ENCODE measurements at places on chromosomes 13 and 19.

DNA sequence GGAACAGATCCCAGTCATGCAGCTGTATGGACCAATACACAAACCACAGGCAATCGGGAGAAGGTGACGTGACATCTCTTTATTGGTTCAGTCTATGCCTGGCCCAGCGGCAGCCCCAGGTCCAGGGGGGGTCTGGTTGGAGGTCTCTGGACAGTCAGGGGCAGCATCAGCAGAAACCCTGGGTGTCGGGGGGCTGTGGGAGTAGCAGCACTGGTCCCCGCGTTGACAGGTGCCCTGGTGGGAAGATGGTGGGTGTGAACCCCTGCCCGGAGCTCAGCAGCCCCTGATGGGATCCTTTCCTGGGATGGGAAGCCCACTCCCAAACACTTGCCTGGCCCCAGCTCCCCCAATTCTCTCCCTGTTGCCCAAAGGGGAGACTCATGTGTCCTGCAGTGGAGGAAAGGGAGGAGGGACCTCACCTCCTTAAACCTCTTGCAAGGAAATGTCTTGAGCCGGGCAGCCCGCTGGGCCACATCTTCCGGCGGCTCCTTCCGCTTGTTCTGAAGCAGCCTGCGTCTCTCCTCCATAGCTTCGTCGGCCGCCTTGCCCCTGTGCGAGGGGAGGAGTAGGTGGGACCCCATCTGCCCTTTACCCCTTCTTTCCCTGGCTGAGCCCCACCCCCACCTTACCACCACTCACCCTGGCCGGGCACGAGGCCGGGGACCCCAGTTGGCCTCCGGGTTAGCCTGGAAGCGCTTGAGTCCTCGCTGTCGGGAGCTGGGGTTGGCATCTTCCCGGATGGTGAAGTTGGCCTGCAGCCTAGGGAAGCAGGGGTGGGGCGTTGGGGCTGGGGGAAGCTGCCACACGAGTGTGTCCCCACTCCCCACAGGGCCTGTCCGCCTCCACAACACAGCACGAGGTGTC is 2.4 kb upstream of the LYL1 start:
- DNase-seq, result no peak

DNA sequence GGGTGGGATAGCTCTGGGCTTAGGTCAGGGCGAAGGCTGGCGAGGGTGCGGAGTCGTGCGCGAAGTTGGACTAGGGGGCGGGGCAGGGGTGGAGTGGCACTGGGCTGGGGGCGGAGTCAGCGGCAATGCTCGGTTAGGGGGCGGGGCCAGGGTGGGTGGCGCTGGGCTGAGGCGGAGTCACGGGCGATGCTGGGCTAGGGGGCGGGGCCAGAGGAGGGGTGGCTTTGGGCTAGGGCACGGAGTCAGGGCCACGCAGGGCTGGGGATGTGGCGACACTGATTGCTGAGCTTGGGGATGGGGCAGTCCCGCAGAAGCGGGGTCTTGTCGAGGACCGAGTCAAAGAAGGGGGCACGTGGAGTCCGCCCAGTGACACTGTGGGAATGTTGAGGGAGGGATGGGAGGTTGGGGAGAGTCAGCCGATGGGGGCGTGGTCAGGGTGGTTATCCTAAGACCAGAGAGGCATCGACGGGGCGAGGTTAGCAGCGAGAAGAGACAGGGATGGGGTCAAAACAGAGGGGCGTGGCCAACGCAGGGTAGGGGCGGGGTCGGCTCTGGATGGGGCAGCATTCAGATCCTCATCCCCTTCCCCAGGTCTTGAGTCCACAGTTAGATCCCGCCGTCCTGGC is 8.7 kb downstream of the HOMER3 start:
- peak; percentile 95 for DNase-seq

DNA sequence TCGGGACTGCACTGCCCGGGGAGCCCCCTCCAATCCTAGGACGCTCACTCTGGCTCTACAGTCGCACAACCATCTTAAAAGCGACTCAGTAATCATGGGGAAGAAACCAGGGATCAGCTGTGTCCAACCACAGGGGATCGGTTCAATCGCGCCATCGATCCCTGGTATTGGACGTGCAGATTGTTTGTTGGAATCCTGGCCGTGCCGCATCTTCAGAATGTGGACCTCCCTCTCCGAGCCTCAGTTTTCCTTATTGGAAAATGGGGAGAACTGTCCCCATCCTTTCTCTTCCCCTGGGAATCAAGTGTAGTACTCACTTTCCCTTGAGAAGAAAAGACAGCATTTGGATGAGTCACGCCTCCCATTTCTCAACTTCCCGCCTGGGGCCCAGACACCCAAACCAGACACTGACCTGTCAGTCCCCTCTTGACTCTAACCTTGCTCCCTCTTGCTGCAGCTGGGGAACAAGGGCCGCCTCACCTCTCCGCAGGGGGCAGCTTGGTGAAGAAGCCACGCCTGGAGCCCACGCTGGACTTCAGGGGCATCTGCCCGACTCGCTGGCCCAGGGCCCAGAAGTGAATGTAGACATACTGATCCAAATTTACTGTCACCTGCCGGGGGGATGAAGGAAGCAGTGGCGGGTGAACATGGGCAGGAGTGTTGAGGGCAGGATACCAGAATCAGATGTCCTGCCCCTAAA is 17.6 kb downstream of the EMP3 start:
- DNase-seq, result no peak

GRCh38 chr19:21335721-21336120 is 6.5 kb upstream of the ZNF708 start:
- DNase-seq, result no peak

DNA sequence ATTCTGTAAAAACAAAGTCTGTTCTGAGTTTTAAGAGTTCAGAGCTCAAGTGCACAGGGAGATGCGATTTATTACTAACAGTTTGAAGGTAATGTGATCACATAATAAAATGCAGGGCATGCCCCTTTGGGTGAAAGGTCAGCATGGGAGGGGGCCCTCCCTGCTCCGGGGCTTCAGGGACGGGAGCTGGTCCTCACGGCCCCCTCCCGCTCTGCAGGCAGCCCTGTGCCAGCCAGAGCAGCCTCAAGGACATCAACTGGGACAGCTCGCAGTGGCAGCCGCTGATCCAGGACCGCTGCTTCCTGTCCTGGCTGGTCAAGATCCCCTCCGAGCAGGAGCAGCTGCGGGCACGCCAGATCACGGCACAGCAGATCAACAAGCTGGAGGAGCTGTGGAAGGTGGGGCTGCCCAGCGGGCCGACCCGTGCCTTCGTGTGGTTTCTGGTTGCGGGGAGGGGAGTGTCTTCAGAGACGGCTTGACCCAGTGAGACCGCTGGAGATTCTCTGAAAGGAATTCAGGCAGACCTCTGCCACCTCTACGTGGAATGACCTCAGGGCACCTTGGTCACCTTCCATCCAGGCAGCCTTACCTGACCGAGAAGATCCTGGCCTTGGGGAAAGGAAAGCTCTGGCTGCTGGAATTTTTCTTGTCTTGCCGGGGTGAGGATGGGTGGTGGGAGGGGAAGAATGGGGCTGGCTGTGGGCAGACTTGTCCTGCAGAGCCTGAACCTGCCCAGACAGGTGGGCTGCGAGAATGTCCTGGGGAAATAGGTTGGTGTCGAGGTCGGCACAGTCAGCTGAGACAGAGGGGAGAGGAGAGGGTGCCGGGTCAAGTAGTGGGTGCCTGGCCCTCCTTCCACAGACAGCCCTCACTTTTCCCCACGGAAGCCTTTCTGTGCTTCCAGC is 19.0 kb downstream of the UPF1 start:
- DNase-seq, result no peak

GRCh38 chr13:37475966-37476365 is 122.6 kb downstream of the POSTN start:
- DNase-seq, result no peak

DNA sequence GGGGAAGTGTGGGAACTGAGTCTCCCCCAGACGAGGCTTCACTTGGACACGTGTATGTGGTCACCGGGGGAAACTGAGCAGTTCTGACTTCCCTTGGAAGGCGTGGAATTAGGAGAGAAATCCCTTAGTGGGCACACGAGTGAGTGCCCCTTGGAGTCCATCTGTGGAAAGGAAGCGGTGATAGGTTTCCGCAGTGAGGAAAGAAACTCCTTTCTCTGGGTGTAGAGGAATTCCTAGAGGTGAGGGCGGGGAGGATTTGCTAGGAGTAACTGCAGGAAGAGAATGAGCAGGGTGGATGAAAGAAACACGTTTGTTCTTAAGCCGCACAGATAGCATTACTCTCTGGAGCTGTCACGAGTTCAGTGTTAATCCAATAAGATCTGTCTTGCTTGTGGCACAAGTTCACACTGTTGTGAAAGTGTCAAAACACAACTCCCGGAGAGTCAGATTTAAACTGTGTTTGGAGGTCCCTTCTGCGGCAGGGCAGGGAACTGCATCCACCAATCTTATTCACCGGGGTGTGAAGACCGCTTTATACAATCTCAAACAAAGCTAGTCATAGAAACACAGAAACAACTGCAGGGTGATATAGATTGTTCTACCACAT is 1.2 kb downstream of the KL start:
- DNase-seq, result peak; percentile 27

Measured in stimulated activated CD4-positive, alpha-beta T cell treated with anti-CD3 and anti-CD28 coated beads, Interleukin-4, amount 100 ng/mL, for 48 hours (primary cell).